ENCODE measurements at places on chromosomes 2 and 18.

GRCh38 chr2:132670496-132671150 is 618 bp upstream of the LYPD1 start:
- DNase-seq: peak; percentile 24

DNA sequence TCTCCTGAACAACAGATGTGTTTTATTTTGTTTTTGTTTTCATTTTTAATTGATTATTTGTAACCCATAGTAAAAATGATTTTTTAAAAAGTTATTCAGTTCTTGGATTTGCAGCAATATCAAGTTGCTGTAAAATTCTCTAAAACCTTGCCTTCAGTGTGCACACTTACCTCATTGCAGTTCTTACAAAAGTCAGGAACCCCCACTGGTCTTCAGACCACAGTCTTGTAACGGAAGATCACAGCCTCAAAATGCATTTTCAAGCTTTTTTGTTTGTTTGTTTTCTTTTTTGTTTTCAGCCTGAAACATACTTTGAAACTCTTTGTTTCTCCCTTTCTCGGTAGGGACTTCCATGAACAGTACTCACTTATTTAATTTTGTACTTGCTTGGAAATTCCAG is 1012.8 kb upstream of the GYPC start:
- no peak for DNase-seq

GRCh38 chr18:50447952-50448351 is 73.1 kb downstream of the SKA1 start:
- no peak for DNase-seq

GRCh38 chr2:3585261-3586109 is 9.4 kb upstream of the COLEC11 start:
- peak; percentile 71 for DNase-seq

DNA sequence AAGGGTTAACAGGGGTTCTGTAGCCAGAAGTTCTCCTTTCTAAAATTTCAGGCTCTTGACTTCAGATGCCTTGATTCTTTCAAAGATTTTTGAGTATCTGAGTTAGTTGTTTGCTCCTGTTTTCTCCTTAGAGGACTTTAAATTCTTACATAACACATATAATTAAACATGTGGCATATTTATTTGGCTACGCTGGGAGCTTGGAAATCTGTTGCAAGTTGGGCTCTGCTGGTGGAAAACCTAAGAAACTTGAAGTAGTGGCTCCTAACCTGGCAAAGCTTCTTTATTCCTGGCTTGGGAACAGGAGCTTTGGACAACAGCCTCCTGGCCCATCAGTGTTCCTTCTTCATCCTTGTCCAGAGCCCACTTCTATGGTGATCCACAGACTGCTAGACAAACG is 72.6 kb downstream of the VIT start:
- no peak for DNase-seq

DNA sequence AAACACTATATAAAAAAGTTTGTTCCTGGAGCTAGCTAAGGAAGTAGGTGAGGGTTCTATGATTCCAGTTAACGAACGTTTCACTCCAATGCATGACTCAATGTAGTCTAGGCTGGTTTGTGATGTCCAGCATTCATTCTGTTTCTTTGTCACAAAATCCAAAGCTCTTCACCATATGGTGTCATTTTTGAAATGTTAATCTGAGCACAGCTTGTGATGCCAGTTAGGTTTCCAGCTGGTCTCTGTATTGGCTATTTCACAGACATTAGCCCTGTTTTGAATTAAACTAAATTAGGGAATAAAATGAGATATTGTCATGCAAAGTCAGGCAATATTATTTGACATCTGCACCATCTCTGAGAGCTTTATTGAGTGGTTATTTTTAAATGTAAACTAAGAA is 159.4 kb downstream of the RBM43 start:
- no peak for DNase-seq

GRCh38 chr2:40358783-40359182 is 93.1 kb downstream of the SLC8A1 start:
- DNase-seq: no peak

DNA sequence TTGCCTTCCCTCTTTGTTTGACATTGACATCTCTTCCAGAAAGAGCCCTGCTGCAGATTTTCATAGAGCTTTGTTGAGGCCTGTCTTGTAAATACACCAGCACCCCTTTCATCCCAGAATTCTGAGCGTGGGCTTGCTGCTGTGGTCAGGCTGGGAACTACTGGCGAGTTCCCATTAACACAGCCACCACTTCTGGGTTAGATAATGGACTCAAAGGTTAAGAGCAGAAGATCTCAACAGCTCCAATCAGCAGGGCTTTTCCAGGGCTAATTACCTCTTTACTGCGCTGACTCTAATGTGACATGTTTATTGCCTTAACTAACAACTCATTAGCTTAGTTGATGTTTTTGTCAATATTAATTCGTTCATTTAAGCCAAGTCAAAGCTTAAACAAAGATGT is 235.9 kb upstream of the BOD1L2 start:
- DNase-seq: no peak

- no peak for DNase-seq
Observed at GRCh38 chr18:12819322-12819721, 64.7 kb downstream of the PTPN2 start.

GRCh38 chr2:217297096-217297495 is 437.2 kb upstream of the TNP1 start:
- DNase-seq: no peak

DNA sequence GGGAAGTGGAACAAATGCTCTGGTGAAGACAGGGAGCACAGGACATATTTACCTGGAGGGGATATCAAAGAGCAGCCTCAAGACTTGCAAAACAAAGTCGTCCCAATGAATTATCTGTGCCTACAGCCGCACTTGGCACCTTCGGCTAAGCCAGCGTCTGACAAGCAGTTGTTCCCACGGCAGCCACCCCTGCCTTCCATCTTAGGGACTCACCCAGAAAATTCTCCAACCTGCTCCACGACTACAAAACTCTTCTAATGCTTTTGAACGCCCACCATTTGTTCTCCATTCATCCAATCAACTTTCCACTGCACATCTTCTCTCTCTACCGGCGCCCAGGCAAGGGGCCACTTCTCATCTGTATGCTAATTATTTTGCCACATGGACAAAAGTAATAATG is 7.0 kb downstream of the MYT1L start:
- no peak for DNase-seq

GRCh38 chr2:216740557-216741222 is 45.3 kb upstream of the IGFBP5 start:
- peak; percentile 24 for DNase-seq

DNA sequence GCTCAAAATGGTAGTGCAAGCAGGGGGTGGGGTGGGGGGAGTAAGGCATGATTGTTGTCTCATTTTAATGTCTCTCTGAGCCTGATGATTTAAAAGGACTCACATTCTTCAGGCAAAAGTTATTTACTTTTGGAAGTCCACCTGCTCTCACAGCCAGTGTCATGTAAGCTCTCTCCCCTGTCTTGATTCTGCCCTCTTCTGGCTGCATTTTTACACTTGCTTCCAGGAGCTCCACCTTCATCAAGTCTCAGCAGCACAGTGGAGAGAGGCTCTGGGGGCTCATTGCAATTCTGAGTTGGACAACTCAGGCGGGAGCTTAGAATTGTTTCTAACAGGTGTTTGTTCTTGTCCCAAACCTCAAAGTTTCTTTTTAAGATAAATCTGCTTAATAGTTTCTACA is 39.2 kb downstream of the GNAL start:
- DNase-seq: no peak

DNA sequence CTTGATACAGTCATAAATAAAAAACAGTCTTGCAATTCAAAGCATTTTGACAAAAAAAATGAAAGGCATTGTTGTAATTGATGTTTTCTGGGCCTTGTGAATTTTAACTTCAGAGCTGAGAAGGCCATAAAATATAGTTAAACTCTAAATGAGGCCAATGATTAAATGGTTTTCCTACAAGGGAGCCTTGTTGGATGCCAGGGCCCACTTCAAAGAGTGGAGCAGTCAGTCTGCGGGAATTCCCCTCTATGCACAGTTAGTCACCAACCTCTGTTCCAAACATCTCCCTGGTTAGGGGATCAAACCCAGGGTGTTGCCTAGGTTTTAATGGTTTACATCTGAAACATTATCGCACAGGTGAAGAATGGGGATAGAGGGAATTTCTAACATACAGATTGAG is 143.4 kb downstream of the NCKAP5 start:
- no peak for DNase-seq

All from heart left ventricle (tissue), 16 donors.